ENCODE measurements at places on chromosomes 2 and 18.

- DNase-seq = no peak
Observed at GRCh38 chr2:175628243-175628642, 373.8 kb downstream of the LNPK start.

DNA sequence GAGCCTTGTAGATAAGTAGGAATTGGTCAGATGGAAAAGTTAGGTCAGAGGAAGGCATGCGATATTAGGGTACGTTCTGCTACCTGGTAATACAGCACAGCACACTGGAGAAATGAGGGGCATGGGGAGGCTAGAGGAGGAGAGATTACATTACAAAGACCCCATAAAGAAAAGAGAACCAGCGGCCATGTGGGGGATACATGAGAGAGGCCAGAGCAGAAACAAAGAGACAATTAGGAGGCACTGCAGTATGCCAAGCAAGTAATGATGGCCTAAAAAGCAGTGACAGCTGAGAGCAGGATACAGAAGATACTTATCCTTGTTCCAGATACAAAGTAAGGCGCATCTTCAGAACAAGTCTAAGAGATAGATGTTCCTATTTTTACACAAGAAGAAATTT lies 40.0 kb downstream of the TXNL1 start:
- no peak for DNase-seq

- no peak for DNase-seq
Observed at GRCh38 chr2:233650981-233651380, 14.7 kb downstream of the UGT1A10 start.

DNA sequence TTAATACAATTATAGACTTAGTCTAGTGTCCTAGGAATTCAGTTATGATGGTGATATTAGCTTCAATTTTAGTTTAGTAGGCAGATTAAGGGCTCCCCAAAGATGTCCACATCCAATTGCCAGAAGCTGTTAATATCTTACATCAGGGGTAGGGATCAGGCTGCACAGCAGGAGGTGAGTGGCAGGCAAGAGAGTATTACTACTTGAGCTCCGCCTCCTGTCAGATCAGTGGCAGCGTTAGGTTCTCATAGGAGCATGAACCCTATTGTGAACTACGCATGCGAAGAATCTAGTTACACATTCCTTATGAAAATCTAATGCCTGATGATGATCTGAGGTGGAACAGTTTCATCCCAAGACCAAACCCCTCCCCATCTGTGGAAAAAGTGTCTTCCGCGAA lies 54.9 kb downstream of the NYAP2 start:
- DNase-seq = no peak

DNA sequence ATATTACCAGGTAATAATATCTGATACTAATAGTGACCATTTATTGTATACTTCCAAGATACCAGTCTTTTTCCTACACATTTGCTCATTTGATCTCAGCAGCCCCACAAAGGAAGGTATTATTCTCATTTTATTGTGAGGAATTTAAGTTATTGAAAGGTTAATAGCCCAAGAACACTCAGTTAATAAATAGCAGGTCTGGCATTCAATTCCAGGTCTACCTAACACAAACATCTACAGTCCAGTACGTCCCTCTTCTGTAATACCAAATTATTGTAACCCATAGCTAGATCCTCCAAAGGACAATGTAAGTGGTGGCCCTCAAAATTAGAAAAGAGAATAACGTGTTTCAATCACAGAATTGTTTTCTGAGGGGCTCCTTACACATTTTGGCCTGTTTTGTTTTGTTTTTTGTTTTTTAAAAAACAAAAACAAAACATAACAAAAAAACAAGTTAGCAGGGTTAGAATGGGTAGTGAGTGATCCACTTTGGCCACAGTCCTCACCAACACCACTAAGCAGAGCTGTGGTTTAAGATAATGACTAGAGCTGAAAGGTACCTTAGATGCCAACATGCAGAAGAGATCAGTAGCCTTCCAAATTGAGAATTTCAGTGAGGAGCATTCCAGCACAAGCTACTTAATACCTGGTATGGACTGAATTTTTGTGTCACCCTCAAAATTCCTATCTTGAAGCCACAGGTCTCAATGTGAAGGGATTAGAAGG lies 137.5 kb downstream of the DYM start:
- no peak for DNase-seq

GRCh38 chr2:171995586-171995985 lies 4.2 kb upstream of the METAP1D start:
- no peak for DNase-seq

DNA sequence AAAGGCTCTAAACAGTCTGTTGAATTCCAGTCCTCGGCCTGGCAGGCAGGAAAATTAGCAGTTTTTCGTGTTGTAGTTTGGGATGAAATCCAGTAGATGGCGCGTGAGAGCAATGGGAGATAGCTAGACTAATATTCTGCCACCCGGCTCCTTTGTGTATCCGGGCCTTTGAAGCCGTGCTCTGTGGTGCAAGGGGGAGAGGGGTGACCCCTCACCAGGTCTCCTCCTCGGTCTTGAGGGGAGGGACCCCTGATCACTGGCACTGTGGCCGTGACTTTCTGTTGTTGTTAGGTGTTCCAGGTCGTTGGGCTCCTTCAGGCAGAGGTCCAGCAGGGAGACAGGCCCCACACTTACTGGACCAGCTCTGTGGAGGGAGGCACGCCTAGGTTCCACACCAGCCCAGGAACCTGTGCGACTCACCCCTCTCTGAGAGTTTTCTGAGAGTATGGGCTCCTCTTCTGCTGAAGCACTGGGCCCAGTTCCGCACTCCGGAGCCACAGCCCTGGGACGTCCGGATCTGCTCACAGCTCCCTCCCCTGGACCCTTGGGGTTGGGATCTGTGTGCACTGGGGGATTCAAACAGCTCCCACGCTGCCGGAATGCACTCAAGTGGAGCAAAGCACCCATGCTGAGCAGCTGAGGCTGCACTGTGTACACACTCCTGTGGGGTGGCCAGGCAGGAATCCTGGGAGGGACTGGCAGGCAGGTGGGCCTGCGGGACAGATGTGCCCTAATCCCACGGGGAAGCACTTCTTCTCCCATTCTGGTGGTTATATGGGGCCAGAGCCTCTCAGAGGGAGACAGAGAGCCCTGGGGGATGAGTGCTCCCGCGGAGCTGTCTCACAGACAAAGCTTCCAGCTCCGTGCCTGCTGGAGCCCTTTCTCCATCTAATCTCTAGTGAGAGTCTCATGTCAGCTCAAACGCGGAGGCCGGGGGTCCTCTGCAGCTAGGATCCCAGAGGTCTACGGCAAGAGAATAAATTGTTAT lies 8.8 kb downstream of the GKN2 start:
- DNase-seq = peak; percentile 41

DNA sequence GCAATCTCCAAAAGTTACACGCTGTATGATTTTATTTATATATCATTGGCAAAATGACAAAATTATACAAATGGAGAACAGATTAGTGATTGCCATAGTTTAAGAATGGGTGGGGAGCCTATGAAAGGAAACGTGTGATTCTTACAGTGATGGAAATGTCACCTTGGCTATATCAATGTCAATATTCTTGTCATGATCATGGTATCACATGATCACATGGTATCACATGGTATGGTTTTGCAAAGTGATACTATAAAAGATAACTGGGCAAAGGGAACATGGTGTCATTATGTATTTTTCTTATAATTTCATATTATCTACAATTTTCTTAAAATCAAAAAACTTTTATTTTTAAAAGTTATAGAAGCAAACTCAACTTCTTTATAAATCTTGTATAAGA lies 606.2 kb upstream of the ZEB2 start:
- no peak for DNase-seq

- no peak for DNase-seq
Observed at GRCh38 chr2:241224018-241224850, 35.8 kb downstream of the ANO7 start.

DNA sequence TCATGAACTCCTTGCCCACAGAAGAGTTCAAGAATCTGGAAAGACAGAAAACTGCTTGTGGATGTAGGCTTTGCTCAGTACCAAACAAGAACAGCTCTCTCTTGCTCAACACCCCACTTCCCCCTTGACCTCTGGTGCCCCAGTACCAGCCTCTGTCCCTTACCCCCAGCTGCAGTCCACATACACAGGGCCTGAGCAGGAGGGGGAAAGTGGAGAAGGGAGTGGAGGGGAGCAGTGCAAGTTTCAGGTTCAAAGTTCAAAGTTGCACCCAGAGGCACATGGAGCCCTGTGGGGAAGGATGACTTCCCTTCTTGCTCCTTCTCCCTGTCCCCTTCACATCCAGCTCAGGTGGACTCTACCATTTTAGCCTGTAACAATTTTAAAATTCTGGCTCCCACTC lies 61.1 kb upstream of the LPIN2 start:
- DNase-seq = no peak

DNA sequence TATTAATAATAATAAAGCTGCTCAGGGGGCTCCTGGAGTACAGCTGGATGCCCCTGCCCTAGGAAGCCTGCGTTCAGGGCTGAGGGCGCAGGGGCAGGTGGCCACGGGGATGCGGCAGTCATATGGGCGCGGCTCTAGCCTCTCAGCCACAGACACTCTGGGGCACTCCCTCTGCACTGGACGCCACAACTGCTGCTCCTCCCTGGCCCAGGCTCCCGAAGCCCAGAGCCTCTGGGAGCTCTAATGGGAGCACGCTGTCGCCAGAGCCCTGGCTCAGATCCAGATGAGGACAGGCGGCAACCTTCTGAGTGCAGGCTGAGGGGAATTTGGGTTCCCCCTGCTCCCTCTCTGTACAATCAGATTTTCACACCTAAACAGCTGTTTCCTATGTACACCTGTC lies 93.6 kb downstream of the MTCL1 start:
- no peak for DNase-seq

GRCh38 chr18:72207280-72207679 lies 336.9 kb downstream of the CBLN2 start:
- no peak for DNase-seq

DNA sequence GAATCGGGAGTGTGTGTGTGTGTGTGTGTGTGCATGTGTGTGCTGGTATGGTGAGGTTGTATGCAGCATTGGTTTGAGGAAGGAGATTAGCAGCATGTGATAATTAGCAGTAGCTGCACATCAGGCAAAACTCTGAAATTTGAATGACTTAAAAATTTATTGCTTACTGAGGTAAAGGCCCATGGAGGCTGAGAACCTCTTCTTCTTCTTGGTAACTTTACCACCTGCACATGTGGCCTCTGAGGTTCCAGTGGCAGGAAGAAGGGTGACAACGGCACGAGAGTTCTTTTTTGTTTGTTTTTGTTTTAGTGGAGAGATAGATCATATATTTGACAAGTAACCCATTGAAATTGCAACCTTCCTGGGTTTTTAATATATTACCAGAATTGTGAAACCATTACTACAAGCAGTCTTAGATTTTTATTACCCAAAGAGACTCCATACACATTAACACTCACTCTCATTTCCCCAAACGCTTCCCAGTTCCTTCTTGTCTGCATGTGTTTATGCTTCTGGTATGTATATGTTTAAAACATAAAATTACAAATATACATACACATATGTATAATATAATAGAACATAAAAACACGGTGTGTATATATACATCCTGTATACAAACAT lies 292.1 kb downstream of the PTGR3 start:
- no peak for DNase-seq

- no peak for DNase-seq
Observed at GRCh38 chr2:171965238-171965637, 34.5 kb upstream of the METAP1D start.

DNA sequence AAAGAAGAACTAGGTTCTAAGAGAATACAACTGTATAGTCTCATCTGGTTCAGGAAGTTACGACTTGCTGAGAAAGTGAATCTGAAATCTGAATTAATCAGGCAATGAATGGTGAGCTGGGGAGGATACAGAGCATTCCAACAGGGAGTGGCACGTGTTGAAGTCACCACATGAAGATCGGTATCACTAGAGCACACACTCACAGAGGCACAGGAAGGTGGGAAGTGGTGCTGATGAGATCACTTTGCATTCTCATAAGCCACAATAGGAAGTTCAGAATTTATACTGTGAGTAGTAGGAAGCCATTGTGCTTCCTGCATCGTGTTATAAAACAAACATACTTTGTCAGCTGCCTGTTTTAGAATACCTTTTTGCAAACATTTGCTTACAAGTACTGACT lies 615.0 kb upstream of the DDX18 start:
- peak; percentile 59 for DNase-seq

DNA sequence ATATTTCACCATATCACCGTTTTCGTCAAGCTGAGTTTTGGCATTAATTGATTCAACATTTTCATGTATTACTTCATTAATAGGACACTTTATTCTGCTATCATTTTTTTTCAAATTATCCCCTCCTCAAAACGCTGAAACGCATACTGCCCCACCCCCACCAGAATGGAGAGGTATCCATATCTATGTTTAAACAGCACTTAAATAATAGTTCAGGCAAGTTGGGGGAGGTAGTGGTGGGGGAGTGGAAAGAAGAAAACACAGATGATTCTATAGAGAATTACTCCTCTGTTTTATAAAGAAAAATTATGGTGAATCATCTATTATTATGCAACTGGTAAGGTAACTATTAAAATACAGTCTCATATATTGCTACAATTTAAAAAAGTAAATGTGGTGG lies 314.4 kb upstream of the ZEB2 start:
- no peak for DNase-seq

DNA sequence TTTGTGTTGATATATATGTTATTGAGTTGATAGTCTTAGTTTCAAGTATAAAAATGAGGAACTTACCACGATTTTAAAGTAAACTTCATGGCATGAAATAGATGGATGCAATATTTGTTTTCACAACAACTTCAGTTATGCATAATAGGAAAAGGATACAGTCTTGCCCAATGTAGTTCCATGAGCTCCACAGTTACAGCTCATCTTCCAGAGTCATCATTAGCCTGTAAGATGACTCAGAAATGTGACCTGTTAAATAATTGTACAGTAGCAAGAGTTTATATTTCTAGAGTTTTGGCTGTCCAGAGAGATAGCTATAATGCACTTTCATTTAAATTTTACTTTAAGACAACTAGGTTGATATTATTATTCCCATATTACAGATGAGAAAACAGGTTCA lies 80.9 kb upstream of the ARHGAP28 start:
- no peak for DNase-seq

GRCh38 chr2:120398996-120399888 lies 53.3 kb downstream of the INHBB start:
- no peak for DNase-seq

DNA sequence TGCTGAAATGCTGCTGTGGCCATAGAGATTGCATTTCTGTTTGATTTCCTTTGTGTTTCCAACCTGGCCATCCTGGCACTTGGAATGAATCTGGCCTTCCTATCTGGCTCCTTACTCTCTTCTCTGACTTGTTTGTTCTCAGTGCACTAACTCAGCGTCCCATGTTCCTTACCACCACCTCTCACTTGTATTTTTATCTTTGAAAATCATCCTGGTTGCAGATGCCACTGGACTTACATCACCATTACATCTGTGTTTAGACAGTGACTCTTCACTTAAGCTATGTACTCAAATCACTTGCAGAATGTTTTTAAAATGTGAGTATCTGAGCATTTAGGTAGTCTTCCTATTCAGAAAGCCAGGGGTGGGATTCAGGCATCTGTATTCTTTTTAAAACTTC lies 239.5 kb downstream of the WDR7 start:
- DNase-seq = no peak

GRCh38 chr2:45567974-45568789 lies 42.9 kb downstream of the SRBD1 start:
- no peak for DNase-seq

GRCh38 chr2:241882091-241882625 lies 12.6 kb downstream of the RTP5 start:
- DNase-seq = no peak

GRCh38 chr2:160507046-160507407 lies 13.4 kb upstream of the RBMS1 start:
- no peak for DNase-seq

GRCh38 chr18:35127201-35127600 lies 86.0 kb downstream of the MAPRE2 start:
- no peak for DNase-seq

GRCh38 chr2:154158101-154158500 lies 286.4 kb downstream of the GALNT13 start:
- DNase-seq = no peak

- no peak for DNase-seq
Observed at GRCh38 chr18:54284535-54284934, 15.2 kb downstream of the POLI start.

Data from DMS153 (cell line).